ENCODE measurements at places on chromosomes 4 and X.

- DNase-seq: no peak
These were observed 51.2 kb downstream of the INTS12 start for GRCh38 chr4:105657117-105657765.

- DNase-seq: no peak
These were observed 89.3 kb upstream of the USP38 start for GRCh38 chr4:143095447-143095846.

DNA sequence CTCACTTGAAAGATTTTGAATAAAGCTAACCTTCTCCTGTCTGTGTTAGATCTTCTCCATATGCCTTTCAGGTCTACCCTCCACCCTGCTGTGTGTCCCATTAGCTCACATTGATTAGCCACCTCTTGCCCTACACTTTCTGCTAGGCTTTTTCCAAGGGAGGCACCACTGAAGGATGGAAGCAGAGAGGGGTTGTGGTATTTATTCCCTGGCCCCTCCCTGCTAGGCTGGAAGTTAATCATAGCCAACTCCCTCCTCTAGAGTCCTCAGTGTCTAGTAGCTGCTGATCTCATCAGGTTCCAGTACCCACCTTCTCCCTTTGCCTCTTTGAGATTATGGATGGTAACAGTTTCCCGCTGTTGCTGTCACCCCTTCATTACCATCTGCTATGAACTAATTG is 8.9 kb upstream of the SMIM43 start:
- no peak for DNase-seq

DNA sequence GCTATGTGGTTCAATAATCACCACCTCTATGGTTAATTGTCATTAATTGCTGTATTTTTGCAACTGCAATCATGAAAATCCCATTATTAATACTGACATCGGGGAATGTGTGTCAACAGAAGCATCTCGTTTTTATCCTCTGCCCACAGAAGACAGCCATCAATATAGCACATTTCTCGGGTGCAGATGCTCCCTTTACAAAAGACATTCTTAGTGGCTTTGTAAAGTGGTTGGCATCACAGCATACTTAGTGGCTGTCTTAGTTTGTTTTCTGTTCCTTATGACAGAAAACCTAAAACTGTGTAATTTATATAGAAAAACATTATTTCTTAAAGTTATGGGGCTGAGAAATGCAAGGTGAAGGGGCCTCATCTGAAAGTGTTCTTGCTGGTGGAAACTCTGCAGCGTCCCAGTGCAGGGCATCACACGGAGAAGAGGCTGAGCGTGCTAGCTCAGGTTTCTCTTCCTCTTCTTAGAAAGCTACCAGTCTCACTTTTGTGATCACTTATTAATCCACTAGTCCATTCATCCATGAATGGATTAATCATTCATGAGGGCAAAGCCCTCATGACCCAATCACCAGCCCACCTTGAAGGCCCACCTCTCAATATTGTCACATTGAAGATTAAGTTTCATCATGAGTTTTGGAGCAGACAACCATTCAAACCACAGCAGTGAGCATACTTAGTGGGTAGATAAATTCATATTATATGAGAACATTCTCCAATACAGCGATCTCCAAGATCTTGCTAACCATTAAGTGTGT is 1067.7 kb upstream of the PABPC4L start:
- DNase-seq: no peak

DNA sequence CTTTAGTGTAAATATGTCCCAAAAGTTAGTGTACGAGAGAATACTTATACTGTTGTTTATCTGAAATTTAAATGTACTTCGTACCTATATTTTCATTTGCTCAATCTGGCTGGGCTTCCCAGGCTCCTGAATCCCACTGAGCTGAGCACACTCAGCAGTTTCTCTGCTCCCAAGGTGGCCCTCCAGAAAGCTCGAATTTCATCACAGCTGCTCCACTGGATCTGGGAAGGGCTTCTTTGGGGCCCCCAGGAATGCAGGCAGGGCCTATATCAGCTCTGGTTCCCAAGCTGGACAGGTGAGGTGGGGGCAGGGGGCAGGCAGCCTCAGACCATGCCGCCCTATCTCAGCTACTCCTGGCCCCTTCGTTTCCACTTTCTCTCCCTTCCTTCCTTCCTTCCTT is 1.5 kb upstream of the FATE1 start:
- DNase-seq: no peak

DNA sequence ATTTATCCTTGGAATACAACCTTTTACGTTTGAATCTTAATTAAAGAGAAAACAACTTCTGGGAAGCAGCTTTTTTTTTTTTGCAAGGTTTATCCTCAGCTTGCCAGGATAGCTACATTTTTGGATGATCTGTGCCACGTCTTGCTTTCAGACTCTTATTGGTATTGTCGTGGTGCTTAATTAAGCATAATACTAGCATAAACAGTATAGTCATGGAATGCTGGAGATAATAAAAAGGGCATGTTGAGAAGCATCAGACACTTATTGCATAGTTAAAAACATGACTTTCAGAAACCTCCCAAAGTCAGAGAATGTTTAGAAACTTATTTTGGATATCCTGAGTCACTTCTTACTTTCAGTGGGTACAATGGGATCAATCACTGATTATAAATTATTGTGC is 77.0 kb downstream of the PALLD start:
- no peak for DNase-seq

DNA sequence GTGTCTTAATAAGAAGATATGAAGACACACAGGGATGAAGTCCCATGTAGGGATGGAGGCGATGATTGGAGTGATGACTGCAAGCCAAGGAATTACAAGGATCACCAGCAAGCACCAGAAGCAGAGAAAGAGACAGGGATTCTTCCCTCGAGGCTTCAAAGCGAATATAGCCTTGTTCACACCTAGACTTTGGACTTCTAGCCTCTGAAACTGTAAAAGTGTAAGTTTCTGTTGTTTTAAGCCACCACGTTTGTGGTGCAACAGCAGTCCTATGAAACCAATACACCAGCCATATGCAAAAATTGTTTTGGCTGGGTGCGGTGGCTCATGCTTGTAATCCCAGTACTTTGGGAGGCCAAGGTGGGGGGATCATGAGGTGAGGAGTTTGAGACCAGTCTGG is 9.8 kb upstream of the PDS5A start:
- no peak for DNase-seq

DNA sequence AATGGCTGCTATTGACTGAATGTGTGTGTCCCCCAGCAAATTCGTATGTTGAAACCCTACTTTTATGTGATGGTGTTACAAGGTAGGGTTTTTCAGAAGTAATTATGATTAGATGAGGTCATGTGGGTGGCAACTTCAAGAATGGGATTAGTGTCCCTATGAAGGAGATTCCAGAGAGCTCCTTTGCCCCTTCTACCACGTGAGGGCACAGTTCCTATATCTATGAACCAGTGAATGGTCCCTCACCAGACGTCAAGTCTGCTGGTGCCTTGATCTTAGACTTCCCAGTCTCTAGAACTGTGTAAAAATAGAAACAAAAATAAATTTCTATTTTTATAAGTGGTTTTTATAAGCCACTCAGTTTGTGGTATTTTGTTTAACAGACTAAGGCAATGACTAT is 1137.6 kb upstream of the IGFBP7 start:
- DNase-seq: no peak

DNA sequence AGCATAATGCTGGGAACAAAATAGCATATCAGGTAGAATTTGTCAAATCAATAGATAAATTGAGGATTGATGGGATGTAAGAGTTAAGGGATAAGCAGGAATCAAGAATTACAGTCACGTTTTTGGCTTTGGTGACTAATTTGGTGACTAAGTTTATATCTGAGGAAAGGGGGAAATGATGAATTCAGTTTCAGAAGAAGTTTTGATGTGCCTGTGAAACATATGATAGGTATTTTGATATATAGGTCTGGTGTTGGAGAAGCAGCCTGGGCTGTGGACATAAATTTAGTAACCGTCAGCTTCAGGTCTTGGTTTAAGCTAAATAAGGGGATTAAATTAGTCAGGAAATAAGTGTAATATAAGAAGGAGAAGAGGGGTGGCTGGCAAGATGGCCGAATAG is 79.0 kb upstream of the EDA2R start:
- DNase-seq: peak; percentile 12

- no peak for DNase-seq
These were observed 1.9 kb downstream of the SEC24D start for GRCh38 chr4:118834070-118834469.

- no peak for DNase-seq
These were observed 555.1 kb upstream of the FRG1 start for GRCh38 chr4:189385579-189385978.

GRCh38 chrX:31506360-31506759 is 434.5 kb upstream of the FTHL17 start:
- DNase-seq: no peak

DNA sequence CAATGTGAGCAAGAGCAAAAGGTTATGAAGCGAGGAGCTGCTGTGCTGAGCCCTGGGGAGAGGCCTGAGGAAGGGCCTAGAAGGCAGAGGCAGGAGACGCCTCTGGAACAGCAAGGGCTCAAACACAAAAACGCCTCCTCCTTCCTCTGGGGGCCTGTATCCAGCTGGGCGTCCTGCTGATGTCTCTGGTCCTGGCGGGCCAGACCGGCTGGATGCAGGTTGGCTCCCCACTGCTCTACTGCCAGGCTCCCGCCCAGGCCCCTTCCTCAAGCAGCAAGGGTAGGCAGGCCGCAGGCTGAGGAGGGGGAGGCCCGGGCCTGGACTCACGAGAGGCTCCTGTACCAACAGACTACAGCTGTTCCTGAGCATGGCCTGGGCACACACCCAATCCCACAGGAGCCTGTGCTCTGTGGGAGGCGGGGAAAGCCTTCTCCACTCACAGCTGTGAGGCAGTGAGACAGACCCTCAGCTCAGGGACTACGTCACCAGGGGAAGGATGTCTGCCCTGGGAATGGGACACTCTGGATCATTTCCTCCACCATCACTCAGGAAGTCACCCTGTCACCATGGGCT is 2.3 kb downstream of the HAUS7 start:
- peak; percentile 31 for DNase-seq

- peak; percentile 29 for DNase-seq
These were observed 192.1 kb downstream of the IDS start for GRCh38 chrX:149312988-149313387.

GRCh38 chrX:1533058-1533457 is 3.9 kb downstream of the P2RY8 start:
- no peak for DNase-seq

- peak; percentile 10 for DNase-seq
These were observed 134.4 kb upstream of the BMPR1B start for GRCh38 chr4:94623126-94623911.

GRCh38 chr4:6647582-6648230 is 7.2 kb downstream of the MRFAP1 start:
- no peak for DNase-seq

- no peak for DNase-seq
These were observed 76.8 kb downstream of the PPP2R2C start for GRCh38 chr4:6395466-6396228.

GRCh38 chr4:74219240-74219639 is 61.3 kb downstream of the MTHFD2L start:
- DNase-seq: no peak

DNA sequence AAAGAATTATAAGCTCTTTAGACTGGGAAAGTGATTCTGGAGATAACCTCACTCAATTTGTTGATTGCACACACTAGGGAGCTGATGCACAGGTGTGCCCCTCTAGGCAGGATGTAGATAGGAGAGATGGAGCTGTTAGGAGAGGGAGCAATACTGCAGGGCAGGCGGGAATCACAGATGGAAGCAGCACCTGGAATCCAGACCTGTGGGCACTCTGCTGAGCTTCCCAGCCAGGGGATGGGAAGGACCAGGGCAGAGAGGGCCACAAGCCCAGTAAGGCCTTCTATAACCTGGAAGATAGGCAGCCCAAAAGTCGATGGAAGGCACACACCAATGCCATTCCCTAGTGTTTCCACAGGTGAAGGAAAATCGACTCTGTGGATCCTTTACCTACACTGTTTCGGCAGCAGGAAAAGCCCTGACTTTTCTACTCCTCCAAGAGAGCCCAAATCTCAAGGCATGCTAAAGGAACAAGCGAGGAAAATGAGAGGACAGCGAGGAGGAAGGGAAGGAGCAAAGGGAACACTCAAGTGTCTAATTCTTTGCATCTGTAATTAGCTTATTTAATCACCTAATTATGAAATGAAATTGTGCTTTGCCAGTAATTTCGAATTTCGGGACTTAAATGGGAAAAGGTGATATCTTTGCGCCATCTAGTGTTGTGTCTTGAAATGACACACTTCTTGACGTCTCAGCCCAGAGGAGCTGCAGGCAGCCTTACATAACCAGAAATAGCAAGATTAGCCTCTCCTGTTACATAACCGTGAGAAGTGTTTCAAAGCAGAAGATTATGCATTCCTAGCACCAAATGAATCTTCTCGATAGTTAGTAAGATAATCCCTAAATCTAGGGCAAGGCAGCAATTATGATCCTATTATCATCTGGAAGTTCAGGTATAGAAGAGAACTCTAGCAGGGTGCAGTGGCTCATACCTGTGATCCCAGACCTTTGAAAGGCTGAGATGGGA is 31.0 kb upstream of the TLR3 start:
- peak; percentile 65 for DNase-seq

DNA sequence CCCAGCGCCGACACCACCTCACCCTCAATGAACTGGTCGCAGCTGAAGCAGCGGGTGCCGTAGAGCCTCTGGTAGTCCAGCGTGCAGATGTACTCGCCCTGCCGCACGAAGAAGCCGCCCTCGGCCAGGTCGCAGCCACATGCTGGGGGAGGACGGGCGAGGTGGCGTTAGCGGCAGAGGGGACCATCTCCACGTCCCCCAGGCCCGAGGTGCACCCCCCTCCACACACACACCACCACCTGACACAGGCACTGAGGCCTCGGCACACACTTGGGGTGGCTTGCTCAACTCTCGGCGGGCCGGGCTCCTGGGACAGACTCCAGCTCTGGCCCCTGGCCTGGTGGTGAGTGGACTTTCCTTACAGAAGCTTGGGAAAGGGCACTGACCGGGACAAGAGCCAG is 61.5 kb downstream of the ABLIM2 start:
- no peak for DNase-seq

DNA sequence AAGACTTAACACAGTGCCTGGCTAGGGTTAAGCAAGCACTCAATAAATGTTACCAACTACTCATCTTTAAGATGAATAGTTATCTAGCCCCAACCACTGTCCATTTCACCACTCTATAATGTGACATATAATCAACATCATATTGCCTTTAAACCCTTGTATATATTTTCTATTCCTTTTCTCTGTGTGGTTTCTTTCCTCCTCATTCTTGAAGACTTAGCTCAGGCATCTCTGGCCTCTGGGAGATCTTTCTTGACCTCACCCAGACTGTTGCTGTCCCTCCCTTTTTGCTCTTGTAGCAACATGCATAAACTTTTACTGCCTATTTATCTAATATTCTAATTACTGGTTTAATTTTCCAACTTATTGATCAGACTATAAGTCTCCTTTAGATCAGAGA is 249.9 kb upstream of the MAB21L2 start:
- DNase-seq: no peak

GRCh38 chrX:1591102-1591862 is at the start of gene AKAP17A:
Gene AKAP17A, plus strand, starts transcription at chrX:1591604. Its CDS starts 1,859 bp downstream, at chrX:1593463.
- DNase-seq: peak; percentile 95

GRCh38 chr4:184402740-184403383 is 71.5 kb downstream of the IRF2 start:
- DNase-seq: no peak

- DNase-seq: peak; percentile 54
These were observed 74.7 kb downstream of the GALNT7 start for GRCh38 chr4:173243321-173243720.
